ENCODE measurements at places on chromosomes 12 and 14.
A peak's percentile ranks its signal among the peaks of the same experiment; 100 is the strongest.

DNA sequence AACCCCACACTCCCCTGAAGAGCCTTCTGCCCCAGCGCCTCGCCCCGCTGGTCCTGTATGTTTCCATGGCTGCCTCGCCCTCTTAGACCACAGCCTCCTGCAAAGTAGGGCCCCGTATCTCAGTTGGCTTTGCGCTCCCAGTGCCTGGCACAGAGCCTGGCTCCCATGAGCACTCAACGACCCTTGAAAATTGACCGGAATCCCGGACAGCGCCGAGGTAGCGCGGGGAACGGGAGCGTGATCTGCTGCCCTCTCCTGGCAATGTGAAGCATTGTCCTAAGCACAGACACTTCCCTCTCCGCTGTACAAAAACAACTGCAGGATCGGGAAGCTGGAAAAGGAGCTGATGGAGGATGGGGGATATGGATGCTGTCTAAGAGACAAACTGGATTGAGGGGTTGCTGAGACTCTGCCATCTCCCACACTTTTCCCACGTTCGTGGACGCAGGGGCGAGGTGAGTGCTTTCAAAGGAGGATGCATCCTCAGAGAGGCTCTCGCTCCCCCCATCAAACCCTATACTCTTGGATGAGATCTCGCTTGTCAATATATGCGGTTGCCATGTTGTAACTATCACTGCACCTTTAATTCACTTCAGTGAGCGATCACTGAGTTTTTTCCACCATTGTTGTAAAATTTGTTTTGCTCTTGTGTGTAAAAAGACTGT lies 10.7 kb upstream of the FKBP4 start:
- DNase-seq, result peak; percentile 47

- DNase-seq, result no peak
These were observed 46.0 kb downstream of the SCN8A start for GRCh38 chr12:51636986-51637385.

DNA sequence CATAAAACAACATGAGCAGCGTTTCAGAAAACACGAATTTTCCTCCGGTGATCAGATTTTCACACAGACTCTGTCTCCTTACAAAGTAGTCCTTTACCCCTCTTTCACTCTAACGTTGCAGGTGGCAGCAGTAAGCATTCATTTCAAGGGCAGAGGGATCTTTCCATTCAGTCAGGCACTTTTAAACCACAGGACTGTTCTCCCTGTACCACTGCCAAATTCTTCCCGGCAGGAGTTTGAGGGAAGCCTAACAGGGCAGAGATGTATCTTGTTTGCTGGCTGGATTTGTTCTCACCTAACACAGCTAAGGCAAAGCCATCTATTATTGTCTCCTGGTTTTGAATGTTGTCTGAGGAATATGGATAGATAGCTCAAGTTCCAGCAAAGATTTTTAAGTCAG lies 1187.3 kb upstream of the SEL1L start:
- no peak for DNase-seq

GRCh38 chr12:59046763-59047534 lies 126.6 kb upstream of the LRIG3 start:
- DNase-seq, result no peak

GRCh38 chr12:100485983-100486382 lies 12.3 kb downstream of the NR1H4 start:
- no peak for DNase-seq

GRCh38 chr12:58920102-58920960 lies at the start of gene LRIG3:
TSS of gene LRIG3 (minus strand) at chr12:58920504. CDS start at chr12:58920235, 269 bp downstream.
- peak; percentile 86 for DNase-seq

DNA sequence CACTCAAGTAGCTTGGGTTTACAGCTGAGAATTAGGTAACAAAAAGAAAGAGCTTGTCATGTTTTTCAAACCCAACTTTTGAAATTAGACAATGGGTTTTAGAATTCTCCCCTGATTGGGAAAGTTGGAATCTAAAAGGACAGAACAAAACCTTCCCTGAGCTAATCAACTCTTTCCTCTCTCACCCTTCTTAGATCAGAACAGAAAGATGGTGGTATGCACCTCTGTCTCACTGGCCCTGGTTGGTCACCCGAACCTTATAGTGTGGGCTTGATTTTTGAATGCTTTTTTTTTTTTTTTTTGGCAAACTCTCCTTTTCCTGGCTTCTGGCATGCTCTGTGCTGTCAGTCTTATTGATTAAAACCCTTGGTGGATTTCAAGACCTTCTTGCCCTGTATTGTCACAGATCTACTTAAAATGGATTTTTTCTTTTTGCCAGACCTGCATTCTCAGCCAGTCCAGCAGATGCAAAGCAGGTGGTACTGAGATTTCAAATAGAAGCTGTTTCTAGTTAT lies 251.1 kb upstream of the RMST start:
- DNase-seq, result no peak

- DNase-seq, result no peak
These were observed 227.2 kb downstream of the NPAS3 start for GRCh38 chr14:33165926-33166289.

DNA sequence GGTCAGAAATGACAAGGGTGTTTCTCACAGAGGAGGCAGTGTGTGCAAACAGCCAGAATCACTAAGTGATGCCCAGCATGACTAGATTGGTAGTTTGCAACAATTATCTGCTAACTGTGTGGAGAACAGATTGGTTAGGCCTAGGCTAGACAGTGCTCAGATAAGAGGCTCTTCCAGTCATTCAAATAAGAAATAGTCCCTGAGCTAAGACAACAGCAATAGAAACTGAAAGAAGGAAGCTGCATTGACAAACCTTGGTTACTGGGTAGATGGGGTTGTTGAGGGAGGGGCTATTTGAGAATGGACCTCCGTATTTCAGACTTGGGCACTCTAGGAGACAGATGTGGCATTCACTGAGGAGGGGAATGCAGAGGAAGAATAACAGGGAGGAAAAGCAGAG lies 255.0 kb upstream of the NPAS3 start:
- no peak for DNase-seq

GRCh38 chr12:102396276-102396675 lies 84.1 kb downstream of the IGF1 start:
- no peak for DNase-seq

GRCh38 chr12:9829982-9830381 lies 2.7 kb downstream of the KLRF1 start:
- DNase-seq, result no peak

- no peak for DNase-seq
These were observed 218.5 kb downstream of the NUAK1 start for GRCh38 chr12:105920161-105920684.

DNA sequence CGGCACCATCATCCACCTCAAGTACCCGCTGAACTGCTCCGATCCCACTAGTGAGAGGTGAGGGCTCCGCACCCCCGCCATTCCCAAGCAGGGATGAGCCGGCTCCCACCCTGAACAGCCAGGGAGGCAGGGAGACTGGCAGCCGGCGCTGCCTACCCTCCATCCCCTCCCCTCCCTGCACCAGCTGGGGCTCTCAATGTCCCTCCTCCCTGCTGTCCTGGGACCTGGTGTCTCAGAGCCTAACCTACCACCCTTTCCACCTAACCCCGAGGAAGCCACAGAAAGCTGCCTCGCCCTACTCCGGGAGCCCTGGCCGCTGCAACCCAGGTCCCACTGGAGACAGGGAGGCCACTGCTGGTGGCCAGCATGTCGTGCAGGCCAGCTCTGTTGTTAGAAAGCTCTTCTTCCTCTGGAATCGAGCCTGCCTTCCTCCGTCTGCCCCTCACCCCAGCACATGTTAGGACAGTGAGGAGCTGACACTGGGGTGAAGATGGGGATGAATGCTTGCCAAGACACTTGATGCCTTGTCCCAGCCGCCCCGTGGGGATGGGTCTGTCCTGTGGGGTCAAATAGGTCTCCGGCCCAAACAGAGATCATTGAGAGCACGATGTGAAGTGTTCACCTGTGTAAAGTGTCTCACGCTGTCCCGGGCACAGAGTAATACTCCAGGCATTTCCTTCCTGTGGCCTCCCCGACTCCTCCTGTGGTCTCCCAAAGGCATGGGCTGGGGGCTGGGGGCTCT lies 1.1 kb downstream of the PTPN6 start:
- DNase-seq, result no peak

GRCh38 chr12:47100160-47100559 lies 20.4 kb upstream of the AMIGO2 start:
- DNase-seq, result peak; percentile 53

- DNase-seq, result peak; percentile 7
These were observed 141.2 kb downstream of the SYNE2 start for GRCh38 chr14:63993992-63994391.

- DNase-seq, result no peak
These were observed 814 bp downstream of the RAB2B start for GRCh38 chr14:21475767-21476522.

DNA sequence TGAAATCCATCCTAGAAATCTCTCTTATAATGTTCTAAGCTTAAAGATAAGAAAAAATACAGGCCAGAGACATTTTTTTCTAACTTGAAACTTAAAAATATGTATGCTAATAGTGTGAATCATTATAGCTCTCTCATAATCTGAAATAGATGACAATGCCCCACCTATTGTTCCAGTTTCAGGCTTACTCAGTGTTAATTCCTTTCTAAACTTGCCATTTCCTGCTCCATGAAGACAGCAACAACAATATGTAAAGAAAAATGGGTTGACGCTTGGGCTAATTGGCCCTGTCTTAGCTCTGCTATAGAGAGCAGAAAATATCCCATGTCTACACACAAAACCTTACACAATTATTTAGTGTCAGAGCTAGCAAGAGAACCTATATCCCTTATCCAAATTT lies 37.1 kb downstream of the LMO3 start:
- DNase-seq, result no peak

DNA sequence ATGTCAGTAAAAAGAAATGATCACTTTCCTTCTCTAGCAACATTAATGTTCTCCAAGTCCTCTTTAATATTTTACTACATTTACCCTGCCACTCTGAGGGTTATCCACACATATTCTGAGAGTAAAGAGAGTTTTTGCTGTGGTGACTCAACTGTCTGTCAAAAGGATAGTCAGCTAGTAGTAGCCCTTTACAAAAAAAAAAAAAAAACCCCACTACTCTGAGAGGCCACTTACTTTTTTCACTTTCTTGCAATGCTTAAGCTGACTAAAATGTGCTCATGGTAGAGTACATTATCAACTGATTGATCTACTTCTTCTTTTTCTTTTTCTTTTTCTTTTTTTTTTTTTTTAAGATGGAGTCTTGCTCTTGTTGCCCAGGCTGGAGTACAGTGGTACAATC lies 27.6 kb upstream of the PPM1A start:
- DNase-seq, result no peak

- peak; percentile 40 for DNase-seq
These were observed 14.2 kb downstream of the HEBP1 start for GRCh38 chr12:12985817-12986408.

- DNase-seq, result peak; percentile 46
These were observed 2.7 kb downstream of the APPL2 start for GRCh38 chr12:105233041-105233905.

DNA sequence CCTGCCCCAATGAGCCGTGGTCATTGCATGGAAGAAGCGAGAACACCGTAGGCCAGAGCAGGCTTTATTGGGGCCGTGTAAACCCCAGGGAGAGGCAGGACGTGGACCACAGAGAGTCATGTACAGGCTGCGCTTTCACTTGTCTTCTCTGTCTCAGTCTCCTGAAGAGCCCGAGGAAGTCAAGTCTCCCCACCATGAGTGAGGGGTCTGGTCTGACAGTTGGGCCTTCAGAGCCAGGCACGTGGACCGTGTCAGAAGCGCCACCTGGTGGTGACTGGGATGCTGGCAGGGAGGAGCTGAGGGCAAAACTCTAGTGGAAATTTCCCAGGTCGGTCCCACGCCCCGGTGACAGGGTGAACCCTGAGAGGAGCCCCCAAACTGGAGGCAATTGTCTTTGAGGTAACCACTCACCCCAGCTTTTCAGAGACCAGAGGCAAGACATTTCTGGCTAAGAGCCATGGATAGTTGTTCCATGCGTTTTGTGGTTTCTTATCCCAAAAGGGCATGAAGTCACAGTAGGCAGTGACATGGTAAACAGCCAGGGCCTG lies 17.4 kb downstream of the RPS6KL1 start:
- DNase-seq, result peak; percentile 52

- DNase-seq, result no peak
These were observed 482 bp downstream of the WDHD1 start for GRCh38 chr14:55026441-55026792.

GRCh38 chr14:79730953-79731352 lies 480.4 kb downstream of the DIO2 start:
- DNase-seq, result no peak

DNA sequence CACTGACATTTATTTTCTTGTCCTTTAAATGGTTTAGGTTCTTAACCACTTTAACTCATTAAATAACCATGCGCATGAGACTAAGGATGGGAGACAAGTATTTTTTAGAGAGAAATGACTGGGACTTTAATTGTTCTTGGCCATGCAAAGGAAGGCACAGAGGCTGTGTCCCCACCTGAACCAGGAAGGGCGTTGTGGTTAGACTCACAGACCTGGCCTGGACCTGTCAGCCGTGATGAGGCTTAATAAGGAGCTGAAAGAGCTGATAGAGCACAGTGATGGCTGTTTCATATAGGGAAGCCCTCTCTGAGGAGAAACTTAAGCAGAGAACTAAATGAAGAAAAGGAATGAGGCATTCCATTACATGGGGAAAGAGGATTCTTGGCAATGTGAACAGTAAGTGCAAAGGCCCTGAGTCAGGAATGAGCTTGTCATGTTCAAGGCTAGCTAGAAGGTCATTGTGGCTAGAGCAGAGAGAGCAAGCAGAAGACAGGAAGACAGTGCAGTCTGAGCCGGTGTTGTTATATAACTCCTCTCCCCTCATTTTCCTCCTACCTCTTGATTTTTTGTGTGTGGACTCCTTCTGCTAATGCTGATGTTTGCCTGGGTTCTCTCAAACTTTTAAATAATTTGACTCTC lies 74.4 kb upstream of the ANO4 start:
- no peak for DNase-seq

- peak; percentile 95 for DNase-seq
These were observed 8.1 kb downstream of the LETMD1 start for GRCh38 chr12:51056242-51056641.

DNA sequence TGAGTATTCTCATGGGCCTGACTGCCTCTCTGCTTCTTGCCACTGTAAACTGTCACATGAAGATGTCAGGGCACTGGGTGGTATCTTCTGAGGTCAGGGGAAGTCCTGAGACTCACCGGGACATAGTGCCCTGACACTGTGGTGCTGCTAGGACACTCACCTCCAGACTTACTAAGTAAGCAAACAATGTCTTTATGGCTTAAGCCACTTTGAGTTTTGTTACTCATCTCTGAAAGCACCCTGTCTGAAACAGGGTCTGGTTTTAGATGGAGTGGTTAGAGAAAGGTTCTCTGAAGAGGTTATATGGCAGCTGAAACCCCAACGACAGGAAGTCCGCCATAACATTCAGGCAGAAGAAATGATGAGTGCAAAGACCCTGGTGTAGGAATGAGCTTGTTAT lies 22.7 kb downstream of the GPR19 start:
- DNase-seq, result no peak

- DNase-seq, result peak; percentile 74
These were observed 96.3 kb upstream of the NAV3 start for GRCh38 chr12:77734214-77734883.

All from fibroblast of mammary gland (primary cell).